Endothelial cell of umbilical vein (primary cell): ENCODE measurements at places on chromosomes 2 and 18. TPM values are rescaled to one million over a fixed set of nuclear protein-coding genes. Genes with fewer than 3 reads are reported as not detected.

Gene CAVIN2
- 171 and 202 TPM in 2 replicates for total RNA-seq

Gene ALPG
- not detected in 2 replicates for total RNA-seq

Gene DSC1
- total RNA-seq = not detected in 2 replicates

Gene LHCGR
- not detected in 2 replicates for total RNA-seq

Gene CKAP2L
- 25.2 and 30.7 TPM in 2 replicates for total RNA-seq

Gene GKN1
- total RNA-seq = not detected in 2 replicates

Gene CFC1
- total RNA-seq = not detected in 2 replicates

Gene RAMP1
- total RNA-seq = not detected in 2 replicates

Gene IGFBP5
- 0.05 TPM in 1 of 2 replicates, not detected in the other for total RNA-seq

Gene CXCR1
- total RNA-seq = not detected in 2 replicates

Gene IL37
- total RNA-seq = not detected in 2 replicates

Gene SNORC
- total RNA-seq = 2.6 and 4.0 TPM in 2 replicates

Gene SEPTIN10
- 105 and 121 TPM in 2 replicates for total RNA-seq

Gene CLHC1
- 10.2 and 12.3 TPM in 2 replicates for total RNA-seq

Gene NPHP1
- total RNA-seq = 5.9 and 6.1 TPM in 2 replicates

Gene CYS1
- 0.25 TPM in 1 of 2 replicates, not detected in the other for total RNA-seq

Gene COL5A2
- total RNA-seq = 123 and 138 TPM in 2 replicates

Gene SMAD4
- 79.3 and 82.8 TPM in 2 replicates for total RNA-seq

Gene MAL
- total RNA-seq = not detected in 2 replicates

Gene TMEM247
- not detected in 2 replicates for total RNA-seq

Gene BARD1
- total RNA-seq = 14.7 and 17.6 TPM in 2 replicates

Gene TEX44
- not detected in 2 replicates for total RNA-seq

Gene ZNF236
- 13.6 and 14.7 TPM in 2 replicates for total RNA-seq

Gene NEU2
- not detected in 2 replicates for total RNA-seq

Gene FSIP2
- 0.16 and 0.24 TPM in 2 replicates for total RNA-seq

Gene TNP1
- not detected in 2 replicates for total RNA-seq

Gene LCT
- total RNA-seq = 0.07 TPM in 1 of 2 replicates, not detected in the other

Gene IL36RN
- not detected in 2 replicates for total RNA-seq

Gene ST6GAL2
- total RNA-seq = not detected in 2 replicates

Gene TLX2
- total RNA-seq = not detected in 2 replicates

Gene EPC2
- total RNA-seq = 24.3 and 25.2 TPM in 2 replicates

Gene EHBP1
- total RNA-seq = 31.6 and 34.8 TPM in 2 replicates

Gene GEN1
- total RNA-seq = 20.8 and 29.6 TPM in 2 replicates

Gene TRAPPC8
- 30.1 and 34.1 TPM in 2 replicates for total RNA-seq

Gene LIMS4
- 14.4 and 35.7 TPM in 2 replicates for total RNA-seq

Gene FEV
- total RNA-seq = not detected in 2 replicates

Gene ROCK1
- total RNA-seq = 53.0 and 53.7 TPM in 2 replicates
